ENCODE measurements at places on chromosomes 2 and 18.

GRCh38 chr2:189465478-189465877 is 24.2 kb downstream of the WDR75 start:
- no peak for DNase-seq

DNA sequence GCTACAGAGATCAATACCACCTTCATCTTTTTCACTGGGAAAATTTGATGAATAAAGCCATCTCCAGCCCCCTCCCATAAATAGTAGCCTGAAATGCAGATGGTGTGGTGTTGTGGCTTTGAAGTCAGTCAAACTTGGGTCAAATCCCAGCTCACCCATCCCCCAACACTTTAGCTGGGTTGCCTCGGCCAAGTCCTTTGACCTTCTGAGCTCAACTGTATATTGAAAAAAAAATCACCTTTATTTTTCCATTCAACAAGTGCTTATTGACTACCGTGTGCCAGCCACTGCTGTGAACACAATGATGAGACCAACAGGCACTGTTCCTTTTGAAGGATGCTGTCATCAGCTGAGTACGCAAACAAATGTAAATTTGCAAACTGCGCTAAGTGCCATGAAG is 35.1 kb upstream of the NTSR2 start:
- DNase-seq = no peak

DNA sequence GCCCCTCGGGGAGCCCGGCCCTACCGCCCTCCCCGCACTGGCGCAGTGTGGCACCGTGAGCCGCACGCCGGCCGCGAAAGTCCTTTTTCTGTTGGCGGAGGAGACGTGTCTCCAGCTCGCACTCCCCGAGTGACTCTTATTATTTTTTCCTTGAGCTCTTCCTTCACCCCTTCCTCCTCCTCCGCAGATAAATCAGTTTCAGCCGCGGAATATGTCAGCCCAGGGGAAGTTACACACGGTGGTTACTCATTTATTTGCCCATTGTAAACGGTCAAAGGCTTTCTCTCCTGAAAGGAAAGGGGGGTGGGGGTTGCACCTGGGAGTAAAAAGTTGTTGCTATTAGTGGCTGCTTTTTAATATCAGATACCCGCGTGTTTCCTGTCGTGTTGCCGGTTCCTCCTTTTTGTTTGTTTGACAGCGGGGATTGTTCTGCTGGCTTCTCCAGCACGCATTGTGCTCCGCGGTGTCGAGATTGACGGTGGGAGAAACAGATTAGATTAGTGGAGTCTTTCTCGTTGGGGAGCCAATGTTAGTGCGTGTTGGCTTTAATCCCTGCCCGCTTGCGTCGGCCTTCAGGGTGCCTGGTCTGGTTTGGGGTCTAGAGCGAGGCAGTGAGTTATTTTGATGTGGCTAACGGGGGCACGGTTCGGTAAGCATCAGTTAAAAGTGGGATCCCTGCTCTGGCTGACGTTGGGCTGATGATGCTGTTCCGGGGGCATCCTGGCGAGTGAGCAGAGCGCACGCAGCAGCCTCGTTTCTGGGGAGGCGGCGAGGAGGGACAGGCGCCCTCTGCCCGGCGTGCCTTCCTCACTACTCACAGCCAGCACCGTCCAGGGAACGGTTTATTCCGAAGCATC is 1.6 kb downstream of the CRIM1 start:
- DNase-seq = peak; percentile 25

- DNase-seq = peak; percentile 44
These were observed 19.8 kb downstream of the SMIM21 start for GRCh38 chr18:75407468-75408437.

DNA sequence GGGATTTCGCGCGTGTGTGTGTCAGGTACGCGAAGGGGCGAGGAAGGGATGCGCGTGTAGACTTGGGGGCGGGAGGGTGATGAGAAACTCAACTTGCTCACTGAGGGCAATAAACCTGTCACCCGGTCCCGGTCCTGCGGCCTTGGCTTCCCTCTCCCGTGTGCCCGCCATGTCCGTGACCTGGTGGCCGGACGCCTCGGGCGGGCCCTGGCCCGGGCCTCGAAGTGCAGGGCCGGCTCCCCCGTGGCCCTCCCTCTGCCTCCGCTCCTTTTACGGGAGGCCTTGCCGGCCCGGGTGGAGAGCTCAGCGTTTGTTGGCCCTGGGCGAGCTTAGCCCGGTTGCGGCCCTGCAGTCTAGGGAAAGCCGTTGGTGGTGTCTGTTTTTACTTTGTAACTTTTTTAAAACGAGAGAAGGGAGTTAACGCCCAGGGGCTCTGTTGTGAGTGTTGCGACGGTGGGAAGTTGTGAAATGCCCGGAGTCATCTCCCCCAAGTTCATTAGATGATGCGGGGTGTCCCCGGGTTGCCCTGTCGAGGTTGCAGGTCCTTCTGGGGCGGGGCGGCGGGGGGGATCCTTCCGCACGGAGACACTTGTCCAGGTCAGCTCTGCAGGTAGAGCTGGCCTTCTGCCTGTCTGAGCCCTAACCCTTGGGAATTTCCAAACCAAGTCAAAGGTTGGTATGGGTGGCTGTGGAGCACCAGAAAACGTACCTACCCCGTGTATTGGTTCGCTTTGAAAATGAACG is 883 bp downstream of the SMCHD1 start:
- DNase-seq = peak; percentile 30
